ENCODE measurements at places on chromosomes 3 and 15.

DNA sequence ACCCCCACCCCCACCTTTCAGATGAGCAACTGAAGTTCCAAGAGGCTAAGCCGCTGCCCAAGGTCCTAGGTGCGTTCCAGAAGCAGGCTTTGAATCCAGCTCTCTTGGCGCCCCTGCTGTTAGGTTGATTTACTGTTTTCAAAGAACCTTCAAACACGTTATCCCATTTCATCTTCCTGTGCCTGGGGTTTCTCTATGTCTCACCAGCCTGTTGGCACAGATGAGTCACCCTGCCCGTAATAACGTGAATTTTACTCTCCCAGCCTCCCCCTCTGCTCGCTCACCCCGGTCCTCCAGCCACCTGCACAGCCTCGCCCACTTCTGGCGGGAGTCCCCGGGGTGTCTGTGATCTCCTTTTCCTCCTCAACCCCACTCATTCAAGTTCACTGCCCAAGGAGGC, 13.0 kb upstream of the TSEN2 start:
- no peak for DNase-seq

GRCh38 chr3:190534986-190535385, 21.1 kb downstream of the IL1RAP start:
- no peak for DNase-seq

DNA sequence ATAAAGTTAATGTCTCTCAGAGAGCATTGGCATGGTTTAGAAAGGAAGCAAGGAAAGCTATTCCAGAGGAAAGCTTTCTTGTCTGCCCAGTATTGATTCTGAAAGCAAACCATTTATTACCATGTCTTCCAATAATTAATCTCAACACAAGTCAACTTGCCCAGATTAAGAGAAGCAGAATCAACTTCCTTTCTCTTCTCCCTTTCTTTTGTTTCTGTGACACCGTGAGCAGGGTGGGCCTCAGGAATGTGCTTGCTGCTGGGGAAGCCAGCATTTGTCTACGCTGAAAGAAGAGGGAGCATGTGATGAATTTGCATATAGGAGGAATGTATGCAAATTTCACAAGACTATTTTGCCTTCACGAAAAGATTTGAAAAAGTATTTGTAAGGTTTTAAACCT, 368.6 kb upstream of the ROPN1 start:
- DNase-seq = no peak

- no peak for DNase-seq
Measured at GRCh38 chr15:58026552-58026951, 39.0 kb downstream of the ALDH1A2 start.

- DNase-seq = no peak
Measured at GRCh38 chr3:126552688-126553283, 5.9 kb downstream of the C3orf22 start.

GRCh38 chr3:197302696-197303341, 4.4 kb upstream of the DLG1 start:
- no peak for DNase-seq

DNA sequence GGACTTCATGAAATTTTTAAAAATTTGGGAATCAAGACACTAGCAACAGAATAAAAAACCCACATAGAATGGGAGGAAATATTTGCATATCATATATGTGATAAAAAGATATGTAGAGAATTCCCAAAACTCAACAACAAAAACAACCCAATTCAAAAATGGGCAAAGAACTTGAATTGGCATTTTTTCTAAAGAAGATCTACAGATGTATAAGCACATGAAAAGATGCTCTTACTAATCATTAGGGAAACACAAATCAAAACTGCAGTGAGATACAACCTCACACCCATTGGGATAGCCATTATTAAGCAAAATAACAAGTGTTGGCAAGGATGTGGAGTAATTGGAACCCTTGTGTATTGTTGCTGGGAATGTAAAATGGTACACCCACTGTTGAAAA, 10.1 kb downstream of the LCTL start:
- DNase-seq = no peak

- DNase-seq = peak; percentile 19
Measured at GRCh38 chr15:77021803-77022381, 27.0 kb downstream of the PSTPIP1 start.

- no peak for DNase-seq
Measured at GRCh38 chr3:187473778-187474406, 105.7 kb downstream of the RTP4 start.

Measured in CD4-positive, alpha-beta T cell treated with Interferon gamma for 1 hour (primary cell).